ENCODE measurements at places on chromosomes 2 and 18.

- no peak for DNase-seq
Observed at GRCh38 chr2:226190479-226191252, 609.0 kb downstream of the IRS1 start.

DNA sequence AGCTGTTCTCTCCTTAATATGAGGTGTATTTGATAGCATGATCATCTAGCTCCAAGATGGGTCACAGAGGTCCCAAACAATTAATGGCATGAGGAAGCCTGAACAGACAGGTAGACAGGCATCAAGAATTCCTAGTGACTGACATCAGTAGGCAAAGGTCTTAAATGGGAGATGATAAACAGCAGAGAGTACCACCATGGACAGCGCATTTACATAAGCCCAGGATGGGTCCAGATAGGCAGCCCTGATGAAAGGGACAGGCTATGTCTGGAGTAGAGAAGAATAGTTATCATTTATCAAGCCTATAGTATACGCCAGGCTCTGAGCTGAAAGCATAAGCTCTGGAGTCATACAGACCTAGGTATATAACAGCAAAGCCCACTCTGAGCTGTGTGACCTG, 434.7 kb upstream of the SETBP1 start:
- no peak for DNase-seq

GRCh38 chr2:1799174-1799573, 54.9 kb upstream of the PXDN start:
- no peak for DNase-seq

- DNase-seq: no peak
Observed at GRCh38 chr2:217853301-217853881, 149.4 kb downstream of the TNS1 start.
